Activated naive CD4-positive, alpha-beta T cell treated with anti-CD3 and anti-CD28 coated beads, Interleukin-2, amount 50 U/mL, for 72 hours (primary cell): ENCODE measurements at places on chromosomes 16 and 17.

- DNase-seq = no peak
These were observed 31.8 kb downstream of the TMEM235 start for GRCh38 chr17:78263063-78263735.

DNA sequence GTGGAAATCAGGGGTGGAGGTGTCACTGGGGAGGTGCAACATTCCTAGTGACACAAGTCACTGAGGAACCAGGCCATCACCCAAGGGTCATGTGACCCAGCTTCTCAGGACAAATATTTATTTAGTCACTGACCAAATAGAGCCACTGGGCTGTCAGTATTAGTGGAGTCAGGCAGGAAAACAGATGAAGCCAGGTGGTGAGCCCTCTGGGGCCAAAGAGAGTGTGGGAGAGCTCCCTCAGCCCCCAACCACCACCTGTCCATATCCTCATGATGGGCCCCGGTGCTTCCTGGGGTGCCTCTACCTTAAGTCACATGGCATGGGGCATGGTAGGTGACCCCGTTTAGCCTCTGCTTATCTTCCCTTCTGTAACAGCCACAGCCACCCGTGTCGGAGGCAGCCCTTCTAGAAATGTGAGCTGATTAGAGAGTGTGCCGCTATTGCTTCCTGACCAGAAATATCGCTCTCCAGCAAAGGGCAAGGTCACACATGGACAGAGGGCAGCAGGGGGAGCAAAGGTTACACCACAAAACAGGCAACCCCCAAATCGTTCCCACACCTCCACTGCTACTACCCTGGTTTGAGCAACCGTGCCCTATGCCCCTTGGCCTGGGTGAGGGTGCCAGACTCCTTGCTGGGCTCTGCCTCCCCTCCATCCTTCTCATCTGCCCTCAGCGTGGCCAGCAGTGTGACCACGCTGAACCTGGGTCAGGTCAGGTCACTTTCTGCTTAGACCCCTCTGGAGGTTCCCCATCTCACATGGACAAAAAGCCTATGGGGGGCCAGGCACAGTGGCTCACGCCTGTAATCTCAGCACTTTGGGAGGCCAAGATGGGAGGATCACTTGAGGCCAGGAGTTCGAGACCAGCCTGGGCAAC is 8.6 kb upstream of the AKTIP start:
- no peak for DNase-seq

DNA sequence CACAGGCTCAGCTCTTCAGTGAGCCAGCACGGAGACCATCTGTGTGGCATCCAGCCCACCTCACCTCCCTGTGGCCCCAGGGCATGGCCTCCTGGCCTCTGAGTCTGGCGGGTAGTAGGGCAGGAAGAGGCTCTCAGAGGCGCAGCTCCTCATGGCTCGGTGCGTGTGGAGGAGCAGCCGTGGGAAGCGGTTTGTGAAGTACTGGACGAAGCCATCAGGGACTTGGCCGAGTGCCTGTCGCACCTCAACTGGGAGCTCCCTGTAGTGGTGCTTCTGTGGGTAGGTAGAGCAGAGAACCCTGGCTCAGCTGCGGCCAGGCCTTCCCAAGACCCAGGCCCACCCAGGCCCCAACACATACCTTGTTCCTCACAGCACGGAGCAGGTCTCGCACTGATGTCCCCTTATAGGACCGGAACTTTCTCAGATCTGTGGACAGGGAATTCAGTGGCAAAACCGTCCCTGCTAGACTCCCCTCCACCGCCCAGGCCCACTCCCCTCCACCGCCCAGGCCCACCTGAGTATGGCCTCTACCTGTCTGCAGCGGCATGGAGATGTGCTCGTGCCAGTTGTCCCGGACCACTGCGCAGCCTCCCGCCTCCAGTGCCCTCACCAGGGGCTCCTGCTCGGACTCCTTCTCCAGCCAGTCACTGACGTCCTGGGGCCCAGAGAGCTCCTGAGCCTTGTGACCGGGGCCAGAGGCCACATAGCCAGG is 12.2 kb downstream of the PLK1 start:
- no peak for DNase-seq

DNA sequence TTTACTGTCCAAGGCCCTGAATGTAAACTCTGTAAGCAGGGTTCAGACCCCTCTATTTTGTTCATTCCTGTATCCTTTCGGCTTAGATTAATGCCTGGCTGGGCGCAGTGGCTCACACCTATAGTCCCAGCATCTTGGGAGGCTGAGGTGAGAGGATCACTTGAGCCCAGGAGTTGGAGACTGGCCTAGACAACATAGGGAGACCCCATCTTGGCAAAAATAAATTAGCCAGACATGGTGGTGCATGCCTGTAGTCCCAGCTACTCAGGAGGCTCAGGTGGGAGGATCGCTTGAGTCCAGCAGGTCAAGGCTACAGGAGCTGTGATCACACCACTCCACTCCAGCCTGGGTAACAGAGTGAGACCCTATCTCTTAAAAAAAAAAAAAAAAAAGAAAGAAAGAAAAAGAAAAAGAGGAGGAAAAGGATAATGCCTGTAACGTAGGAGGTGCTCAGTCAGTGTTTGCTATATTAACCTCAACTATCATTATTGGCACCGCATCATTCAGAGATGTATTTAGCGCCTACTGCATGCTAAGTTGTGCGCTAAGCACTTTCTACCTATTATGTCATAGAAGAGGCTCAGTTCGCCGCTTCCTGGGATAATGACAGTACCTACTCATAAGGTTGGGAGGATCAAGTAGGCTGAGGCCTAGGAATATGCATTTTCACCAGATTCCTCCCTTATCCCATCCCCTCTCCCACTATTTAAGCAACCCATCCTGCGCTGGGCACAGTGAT is 5.0 kb downstream of the SOCS1 start:
- no peak for DNase-seq

DNA sequence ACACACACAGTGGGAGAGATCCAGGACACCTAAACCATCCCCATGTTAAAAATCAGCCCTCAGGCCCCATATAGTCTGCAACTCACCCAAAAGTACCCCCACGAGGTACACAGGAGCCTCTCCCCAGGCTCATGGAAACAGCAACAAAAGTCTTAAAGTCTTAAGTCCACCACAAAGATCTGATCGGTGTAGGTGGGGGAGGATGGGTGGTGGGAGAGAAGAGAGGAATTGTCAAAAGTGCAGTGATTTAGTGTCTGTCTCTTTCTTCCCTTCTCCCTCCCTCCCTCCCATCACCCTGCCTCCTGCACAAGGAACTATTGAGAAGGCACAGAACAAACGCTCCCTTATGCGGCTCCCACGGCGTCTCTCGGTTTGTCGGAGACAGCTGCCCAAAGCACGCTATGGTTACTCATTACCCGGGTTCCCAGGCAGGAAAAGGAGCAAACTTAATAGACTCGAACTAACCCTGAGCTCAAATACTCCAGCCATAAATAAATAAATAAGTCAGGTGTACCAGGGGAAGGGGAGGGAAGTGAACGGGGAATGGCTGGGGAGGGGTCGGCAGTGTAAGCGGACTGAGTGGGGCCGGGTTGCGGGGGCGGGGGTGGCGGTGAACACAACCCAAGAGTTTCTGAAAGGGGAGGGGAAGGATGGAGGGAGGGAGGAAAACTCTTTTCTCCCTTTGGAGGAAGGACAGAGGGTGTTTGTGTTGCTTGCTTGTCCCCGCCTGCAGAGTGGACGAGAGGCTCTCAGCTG is 477.4 kb downstream of the SLC39A11 start:
- no peak for DNase-seq

- DNase-seq = no peak
These were observed 246.6 kb upstream of the MAF start for GRCh38 chr16:79847101-79847500.

DNA sequence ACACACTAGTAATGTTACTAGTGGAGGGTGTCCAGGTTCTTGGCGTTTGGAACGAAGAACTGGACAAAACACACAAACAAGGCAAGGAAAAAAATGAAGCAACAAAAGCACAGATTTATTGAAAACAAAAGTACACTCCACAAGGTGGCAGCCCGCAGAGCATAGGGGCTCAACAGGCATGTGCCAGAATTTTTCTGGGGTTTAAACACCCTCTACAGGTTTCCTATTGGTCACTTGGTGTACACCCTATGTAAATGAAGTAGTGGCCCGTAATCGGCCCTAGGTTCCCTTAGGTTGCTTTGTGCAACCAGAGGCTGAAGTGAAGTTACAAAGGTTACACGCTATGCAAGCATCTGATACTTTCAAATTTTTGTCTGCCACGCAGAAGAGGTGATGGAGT is 8.1 kb downstream of the OR2C1 start:
- DNase-seq = no peak

- DNase-seq = peak; percentile 74
These were observed 965 bp upstream of the TMC6 start for GRCh38 chr17:78129351-78130089.

DNA sequence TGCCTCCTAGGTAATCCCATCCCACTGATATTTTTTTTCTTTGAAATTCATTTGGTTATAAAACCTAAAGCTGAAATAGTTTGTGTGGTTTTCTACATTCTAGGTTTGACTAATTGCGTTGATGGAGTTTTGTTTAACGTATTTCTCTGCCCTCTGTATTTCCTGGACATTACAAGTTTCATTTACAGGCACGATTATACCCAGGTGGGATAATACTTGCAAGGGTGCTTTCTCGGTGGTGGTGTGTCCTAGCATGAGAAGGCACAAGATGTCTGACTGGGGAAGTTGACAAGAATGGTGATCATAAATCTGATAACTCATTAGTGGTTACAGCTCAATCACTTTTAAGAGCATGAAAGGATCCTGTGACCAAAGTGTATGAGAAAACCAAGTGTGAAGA is 45.0 kb downstream of the DYNLRB2 start:
- no peak for DNase-seq

GRCh38 chr17:73890831-73891405 is 246.7 kb upstream of the SDK2 start:
- DNase-seq = no peak

DNA sequence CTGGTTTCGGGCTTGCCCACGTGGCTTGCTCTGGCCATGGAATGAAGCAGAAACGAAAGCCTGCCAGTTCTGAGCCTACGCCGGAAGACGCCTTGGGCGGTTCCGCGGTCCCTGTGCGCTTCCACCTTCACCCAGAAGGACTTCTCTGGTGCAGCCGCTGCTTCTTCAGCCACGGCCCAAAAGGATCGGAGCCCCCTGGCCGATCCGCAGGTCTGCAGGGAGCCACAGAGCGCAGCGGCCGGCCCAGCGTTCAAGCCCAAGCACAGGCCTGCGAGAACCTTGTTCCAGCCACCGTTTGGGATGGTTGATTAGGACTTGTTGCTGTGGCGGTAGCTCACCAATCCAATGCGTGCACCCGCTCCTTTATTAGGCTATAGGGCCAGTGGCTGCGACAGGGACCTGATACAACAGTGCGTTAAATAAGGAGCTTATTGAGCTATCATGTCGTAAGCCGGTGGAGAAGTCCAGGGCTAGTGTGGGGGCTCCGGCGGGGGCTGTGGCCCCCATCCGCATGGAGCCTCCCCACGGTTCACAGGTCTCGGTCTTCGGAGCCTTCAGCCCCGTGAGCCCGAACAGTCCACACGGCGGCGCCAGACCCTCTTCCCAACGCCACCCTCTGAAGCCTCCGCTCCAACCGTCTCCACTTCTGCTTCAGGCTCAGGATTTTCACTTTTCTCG is 10.2 kb upstream of the MPP2 start:
- DNase-seq = peak; percentile 51

GRCh38 chr16:23784811-23785447 is 30.1 kb downstream of the CHP2 start:
- DNase-seq = no peak

- DNase-seq = no peak
These were observed 101.1 kb downstream of the MSI2 start for GRCh38 chr17:57357392-57357784.

DNA sequence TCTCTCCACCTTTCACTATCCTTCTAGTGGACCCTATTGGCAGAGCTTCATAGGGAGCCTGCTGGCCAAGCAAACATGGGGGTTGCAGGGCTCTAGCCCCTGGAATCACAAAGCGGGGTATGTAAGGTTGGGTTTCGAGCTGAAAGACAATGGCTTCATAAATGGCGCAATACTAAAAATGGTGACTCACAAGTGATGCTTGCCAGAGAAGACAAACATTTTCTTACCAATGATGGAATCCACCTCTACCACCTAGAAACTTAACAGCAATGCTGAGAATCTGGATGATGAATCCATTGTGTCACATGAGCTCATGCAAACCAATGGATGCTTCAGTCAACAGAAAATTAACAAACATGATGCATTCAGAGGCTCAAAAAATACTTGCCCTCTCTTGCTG is 375.3 kb upstream of the PSMD7 start:
- no peak for DNase-seq

DNA sequence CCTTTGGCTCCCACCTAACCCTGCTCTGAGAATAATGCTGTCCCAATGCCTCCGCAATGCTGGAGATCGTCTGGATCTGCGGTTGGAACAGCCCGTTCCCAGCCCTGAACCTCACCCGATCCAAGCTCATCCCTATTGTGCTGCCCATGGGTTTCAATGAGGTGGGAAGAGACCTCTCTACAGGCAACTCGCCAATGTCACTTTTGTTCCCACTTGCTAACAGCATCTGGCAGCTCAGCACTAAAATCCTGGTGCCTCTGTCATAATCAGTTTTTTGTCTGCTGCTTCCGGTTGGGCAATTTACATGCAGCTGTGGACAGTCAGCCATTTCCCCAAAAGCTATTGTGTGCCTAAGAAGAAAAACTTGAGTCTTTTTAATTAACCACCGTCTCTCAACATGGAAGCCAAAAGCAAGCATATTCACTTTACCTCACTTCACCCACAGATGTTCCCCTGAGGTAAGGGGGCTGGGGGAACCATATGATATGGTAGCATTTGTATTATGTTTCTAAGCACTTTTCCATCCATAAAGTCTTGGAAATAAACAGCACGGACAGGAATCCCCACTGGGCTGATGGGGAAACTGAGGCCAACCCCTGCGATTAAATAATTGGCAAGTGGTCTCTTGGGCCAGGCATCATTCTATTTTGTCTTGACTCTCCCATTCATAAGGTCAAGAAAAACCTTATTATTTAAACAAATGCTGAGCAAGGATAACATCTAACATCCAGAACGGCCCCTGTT is 159.2 kb upstream of the CDH5 start:
- DNase-seq = no peak

- DNase-seq = no peak
These were observed 21.9 kb upstream of the LRRC75A start for GRCh38 chr17:16513873-16514272.

GRCh38 chr17:8120520-8121406 is 2.4 kb upstream of the ALOXE3 start:
- peak; percentile 89 for DNase-seq

- no peak for DNase-seq
These were observed 20.6 kb downstream of the ZNF423 start for GRCh38 chr16:49835161-49835777.

- no peak for DNase-seq
These were observed 2.5 kb upstream of the MED9 start for GRCh38 chr17:17474341-17474740.

GRCh38 chr17:376936-377863 is 24.6 kb upstream of the RPH3AL start:
- no peak for DNase-seq

DNA sequence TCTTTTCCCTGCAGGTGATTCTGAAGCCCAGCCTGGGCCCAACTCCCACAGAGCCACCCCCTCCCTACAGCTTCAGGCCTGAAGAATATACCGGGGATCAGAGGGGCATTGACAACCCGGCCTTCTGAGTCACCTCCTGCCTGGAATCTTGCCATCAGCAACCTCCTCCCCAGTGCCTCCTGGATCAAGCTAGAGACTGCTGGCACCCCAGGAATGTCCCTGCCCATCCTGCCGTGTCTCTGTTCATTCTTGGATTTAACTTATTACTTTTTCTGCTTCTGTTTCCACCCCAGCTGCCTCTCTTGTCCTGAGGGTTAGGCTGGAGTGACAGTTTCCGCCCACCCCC is 4.9 kb downstream of the TMEM92 start:
- DNase-seq = no peak
